SJSA1 (cell line): ENCODE measurements at places on chromosomes 5 and 9. TPM values are rescaled to one million over a fixed set of nuclear protein-coding genes. Genes with fewer than 3 reads are reported as not detected.

DNA sequence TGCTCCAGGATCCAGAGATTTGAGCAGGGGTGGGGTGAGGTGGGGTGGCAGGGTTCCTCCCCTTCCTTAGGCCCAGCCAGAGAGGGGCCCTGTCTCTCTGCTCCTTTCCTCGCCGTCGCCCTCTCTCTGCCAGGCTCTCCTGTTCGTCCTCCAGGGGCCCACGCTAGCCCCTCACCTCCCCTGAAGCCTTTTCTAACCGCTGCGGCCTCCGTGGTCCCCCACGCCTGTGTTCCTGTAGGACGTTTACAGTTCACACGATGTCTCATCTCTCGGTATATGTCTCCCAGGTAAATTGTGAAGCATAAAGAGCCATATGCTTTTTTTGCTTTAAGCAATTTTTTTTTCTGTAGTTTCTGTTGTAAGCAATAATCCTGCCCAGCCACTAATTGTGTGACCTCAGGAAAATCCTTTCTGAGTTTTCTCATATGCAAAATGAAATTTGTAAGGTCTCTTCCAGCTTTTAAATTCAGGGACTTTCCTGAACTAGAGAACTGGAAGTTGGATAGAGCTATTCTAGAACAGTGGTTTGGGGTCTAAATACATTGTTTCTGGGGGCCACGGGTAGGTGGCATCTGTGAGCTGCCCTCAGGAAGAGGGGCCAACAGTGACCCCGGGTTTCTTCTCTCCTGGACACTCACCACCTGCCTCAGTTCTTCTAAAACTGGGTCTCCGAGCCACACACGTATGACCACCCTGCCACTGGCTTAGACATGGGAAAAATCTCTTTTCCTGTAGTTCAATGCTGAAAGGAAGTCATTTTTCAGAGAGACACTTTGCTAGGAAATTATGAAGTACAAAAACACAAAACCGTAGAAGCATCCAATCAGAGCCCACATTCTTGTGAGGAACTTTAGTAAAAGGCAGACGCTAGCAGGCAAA is 50.2 kb upstream of the ZNF366 start:
- no peak for DNase-seq

The GRXCR2 gene
- total RNA-seq = 0.21 TPM in 1 of 2 replicates, not detected in the other

The POU5F2 gene
- 0.26 and 0.34 TPM in 2 replicates for total RNA-seq

The RNF208 gene
- total RNA-seq = not detected in 2 replicates

- no peak for DNase-seq
Measured at GRCh38 chr9:33307067-33307466, 16.8 kb downstream of the NFX1 start.

GRCh38 chr9:14246951-14247350 is 67.0 kb downstream of the NFIB start:
- DNase-seq = no peak
